ENCODE measurements at places on chromosomes 5 and 9. TPM values are rescaled to one million over a fixed set of nuclear protein-coding genes. Genes with fewer than 3 reads are reported as not detected.

DNA sequence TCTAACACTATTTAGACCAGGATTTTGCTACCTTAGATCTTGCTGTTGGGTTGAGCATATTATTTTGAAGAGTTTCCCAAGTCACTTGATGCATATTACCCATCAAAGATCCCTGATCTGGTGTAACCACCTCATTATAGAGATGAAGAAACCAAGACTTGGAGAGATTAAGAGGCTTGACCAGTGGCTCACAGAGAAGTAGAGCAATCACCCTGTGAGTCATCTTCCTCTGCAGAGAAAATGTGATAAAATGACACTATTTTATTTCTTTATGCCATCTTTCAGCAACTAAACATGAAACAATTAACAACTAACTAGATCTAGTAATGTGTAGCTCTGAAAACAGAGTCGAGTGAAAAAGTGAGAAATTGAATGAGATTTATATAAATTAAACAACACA lies 76.1 kb downstream of the KIF4B start:
- no peak for DNase-seq

DNA sequence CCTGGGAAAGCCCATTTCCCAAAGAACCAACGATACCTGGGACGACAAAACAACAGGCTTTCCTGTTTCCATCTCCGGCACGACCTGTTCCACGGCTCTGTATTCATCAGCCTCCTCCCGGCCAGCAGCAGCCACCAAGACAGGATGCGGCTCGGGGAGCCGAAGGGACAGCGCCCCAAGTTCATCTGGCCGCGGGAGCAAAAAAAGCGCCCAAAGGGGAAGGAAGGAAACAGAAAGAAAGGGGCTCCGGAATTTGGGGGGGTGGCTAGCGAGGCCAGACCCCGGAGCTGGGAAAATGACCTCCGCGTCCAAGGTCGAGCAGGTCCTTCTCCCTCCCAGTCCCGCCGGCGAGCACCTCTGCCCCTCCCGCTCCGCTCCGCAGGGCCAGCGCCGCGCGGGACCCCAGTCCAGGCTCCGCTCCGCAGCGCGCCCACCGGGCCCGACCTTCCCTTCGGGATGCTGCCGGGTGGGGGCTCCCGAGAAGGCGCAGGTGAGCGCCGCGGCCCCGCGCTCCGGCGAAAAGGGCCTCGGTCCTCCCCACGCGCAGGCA lies 608 bp downstream of the ELOVL7 start:
- DNase-seq = peak; percentile 8

The PTPRD gene
- not detected for total RNA-seq

The IL5 gene
- not detected for total RNA-seq

The NTRK2 gene
- total RNA-seq = not detected

DNA sequence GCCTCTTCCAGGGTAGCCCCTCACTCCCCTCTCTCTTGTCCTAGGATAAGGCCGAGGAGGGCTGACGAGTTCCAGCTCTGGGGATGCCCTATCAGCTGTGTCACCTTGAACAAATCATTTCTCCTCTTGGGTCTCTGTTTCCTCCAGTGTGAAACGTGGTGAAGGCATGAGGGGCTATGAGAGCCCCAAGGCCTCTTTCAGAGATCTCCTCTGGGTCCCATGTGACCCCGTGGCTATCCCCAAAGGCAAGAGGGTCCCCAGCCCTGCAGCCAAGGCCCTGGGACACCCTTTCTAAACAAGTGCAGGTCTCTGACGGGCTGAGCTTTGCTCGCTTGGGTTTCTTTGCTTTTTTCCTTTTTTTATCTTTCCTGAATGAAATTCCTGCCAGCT lies 25.5 kb upstream of the SPTLC1 start:
- DNase-seq = no peak
